ENCODE measurements at places on chromosomes 6 and 20.

DNA sequence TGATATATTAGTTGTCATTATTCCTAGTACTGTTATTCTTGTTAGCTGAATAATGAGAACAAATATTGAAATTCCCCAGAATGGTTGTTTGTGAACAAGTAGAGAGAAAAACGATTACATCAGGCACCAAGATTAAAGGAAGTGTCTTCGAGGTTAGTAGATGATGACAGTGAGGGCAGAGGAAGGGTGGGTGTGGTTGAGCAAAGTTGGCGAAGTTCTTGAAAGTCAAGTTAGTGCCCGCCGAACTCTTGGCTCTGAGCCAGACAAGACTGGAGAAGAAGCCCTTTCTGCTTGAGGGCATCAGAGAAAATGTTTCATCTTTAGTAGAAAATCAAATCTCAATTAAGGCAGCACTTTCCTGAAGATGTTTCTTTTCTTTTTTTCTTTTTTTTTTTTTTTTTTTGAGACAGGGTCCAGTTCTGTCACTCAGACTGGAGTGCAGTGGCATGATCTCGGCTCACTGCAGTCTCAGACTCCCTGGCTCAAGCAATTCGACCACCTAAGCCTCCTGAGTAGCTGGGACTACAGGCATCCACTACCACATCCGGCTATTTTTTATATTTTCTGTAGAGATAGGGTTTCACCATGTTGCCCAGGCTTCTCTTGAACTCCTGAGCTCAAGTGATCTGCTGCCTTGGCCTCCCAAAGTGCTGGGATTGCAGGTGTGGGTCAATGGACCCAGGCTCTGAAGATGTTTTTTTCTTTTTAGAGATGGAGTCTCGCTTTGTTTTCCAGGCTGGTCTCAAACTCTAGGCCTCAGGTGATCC is 77.1 kb downstream of the SGK1 start:
- no peak for DNase-seq

DNA sequence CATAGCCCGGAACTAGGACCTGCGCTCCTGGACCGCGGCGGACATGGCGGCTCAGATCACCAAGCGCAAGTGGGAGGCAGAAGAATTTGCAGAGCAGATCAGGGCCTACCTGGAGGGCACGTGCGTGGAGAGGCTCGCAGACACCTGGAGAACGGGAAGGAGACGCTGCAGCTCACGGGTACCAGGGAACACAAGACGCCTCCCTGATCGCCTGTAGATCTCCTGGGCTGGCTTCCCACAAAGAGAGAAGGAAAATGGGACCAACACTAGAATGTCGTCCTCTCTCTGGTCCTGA is 15.1 kb upstream of the HLA-A start:
- no peak for DNase-seq

DNA sequence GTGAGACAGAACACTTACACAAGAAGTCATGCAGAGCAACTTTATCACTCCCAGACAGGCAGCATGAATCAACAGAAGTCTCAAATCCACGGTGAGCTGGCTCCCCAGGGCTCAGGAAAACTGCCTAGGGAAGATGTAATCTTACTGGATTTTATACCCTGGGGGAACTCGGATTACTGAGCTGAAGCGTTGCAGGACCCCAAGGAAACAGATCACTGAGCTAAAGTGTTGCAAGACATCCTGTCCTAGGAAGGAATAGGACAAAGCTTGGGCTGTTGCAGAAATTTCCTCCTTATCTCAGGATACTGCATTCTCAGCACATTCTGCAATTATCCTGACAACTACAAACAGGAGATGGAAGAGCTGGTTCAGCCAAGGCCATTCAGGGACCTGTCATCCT is 224.8 kb downstream of the TFAP2A start:
- no peak for DNase-seq

DNA sequence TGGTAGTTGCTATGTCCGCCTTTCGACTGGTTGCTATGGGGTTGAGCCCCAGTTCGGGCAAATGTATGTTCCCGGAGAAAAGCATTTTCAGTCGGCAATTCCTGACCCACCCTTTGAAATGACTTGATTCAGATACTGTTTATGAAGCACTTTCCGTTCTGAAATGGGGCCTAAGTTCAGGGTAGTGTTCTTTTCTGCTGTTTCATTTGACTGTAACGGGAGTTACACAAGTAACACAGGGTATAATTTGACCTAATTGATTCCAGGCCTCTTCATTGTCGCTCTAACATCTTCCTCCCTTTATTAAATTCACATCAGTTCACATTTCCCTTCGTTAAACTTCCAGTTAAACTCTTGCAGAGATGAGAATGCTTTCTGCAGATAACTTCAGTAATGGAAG is 85.5 kb downstream of the BMP6 start:
- no peak for DNase-seq

- no peak for DNase-seq
Measured at GRCh38 chr6:134424165-134424797, 106.4 kb upstream of the SGK1 start.
